ENCODE measurements at places on chromosomes 7 and 10.

DNA sequence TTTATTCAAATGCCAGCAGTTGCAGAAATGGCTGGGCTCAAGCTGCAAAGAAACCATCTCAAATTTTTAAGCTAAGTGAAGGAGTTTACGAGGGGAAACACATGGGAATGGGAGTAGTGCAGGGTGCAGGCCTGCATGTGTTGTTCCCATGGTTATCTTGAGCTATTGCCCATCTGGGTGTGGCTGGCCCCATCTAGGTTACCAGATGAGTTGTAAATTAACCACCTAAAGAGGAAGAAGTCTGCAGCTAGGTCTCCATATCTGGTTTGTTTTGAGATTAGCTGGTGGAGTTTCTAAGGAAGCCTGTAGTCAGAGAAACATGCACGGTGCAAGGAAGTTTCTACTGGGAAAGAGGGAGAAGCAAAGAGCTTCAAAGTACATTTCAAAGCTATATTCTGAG, 23.3 kb upstream of the STEAP2 start:
- no peaks in the 10 kb centered on the region for H3K4me1 ChIP-seq
- DNase-seq, result no peak
- no peaks in the 10 kb centered on the region for H3K27me3 ChIP-seq
- H3K4me3 ChIP-seq, result no peak overlapping the region
- H3K27ac ChIP-seq, result no peak overlapping the region

DNA sequence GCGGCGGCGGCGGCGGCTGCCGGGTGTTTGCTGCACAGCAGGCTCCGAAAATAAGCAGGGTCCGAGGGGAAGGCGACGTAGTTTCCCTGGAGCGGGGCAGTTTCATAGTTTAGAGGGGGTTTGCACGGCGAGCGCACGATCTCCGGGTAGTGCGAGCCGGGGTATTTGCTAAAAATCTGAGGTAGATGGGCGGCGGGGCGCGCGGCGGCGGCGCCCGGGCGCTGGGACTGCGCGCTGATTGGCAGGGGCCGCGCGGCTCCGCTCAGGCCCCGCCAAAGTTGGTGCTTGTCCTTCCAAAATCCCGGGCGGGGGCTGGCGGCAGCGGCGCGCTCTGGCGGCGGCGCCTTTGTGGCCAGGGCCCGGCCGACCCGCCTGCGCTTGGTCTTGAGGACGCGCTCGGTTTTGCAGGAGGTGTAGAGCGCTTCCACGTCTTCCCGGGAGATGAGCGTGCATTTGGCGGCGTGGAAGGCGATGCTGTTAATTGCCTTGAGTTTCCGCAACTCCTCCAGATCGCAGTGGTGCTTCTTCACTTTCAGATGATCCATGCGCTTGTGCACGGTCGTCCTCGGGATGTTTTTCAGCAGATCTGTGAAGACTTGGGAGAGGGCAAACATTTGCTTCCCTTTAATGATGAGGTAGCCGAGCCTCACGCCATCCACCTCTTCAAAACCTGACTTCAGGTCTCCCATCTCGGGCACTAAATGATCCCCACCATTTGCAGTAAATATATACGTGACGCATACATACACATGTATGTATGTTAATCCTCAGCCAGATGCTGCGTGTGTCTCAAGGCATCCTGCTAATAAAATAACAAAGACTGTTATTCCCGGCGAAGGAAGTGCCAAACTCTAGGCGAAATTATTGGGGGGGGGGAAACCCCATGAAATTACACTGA, 8.1 kb downstream of the SKIDA1 start:
- peak overlapping the region; percentile 85 for H3K4me3 ChIP-seq
- H3K27ac ChIP-seq, result peak overlapping the region; percentile 75
- peak; percentile 64 for DNase-seq
- peaks cover 18% of the 10 kb centered on the region for H3K4me1 ChIP-seq
- H3K36me3 ChIP-seq, result peaks cover 6% of the 10 kb centered on the region

DNA sequence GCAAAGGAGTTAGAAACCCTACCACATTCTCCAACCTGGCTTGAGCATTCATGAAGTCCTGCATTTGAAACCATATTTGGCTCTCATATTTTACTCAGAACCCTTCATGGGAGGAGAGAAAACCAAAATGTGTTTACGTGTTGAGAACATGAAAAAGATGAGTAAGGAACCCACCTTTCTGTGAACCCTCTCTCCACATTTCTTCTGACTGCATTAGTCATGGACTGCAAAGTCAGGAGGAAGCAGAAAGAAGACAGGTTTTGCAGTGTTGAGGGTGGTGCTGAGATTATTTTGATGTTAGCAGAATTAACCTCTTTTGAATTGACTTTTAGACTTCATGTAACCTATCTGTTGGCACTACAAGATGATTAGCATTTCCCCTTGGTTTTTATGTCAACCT, 4.9 kb downstream of the IFIT1B start:
- H3K4me3 ChIP-seq, result no peak overlapping the region
- no peaks in the 10 kb centered on the region for H3K27me3 ChIP-seq
- no peak for DNase-seq
- H3K27ac ChIP-seq, result no peak overlapping the region
- H3K4me1 ChIP-seq, result no peaks in the 10 kb centered on the region

- H3K36me3 ChIP-seq, result no peaks in the 10 kb centered on the region
- no peak overlapping the region for H3K4me3 ChIP-seq
- no peaks in the 10 kb centered on the region for H3K4me1 ChIP-seq
- H3K27ac ChIP-seq, result no peak overlapping the region
- H3K27me3 ChIP-seq, result no peaks in the 10 kb centered on the region
Measured at GRCh38 chr7:41656366-41656765, 46.5 kb downstream of the INHBA start.

GRCh38 chr7:81503336-81503735, 266.5 kb downstream of the HGF start:
- peaks cover 3% of the 10 kb centered on the region for H3K27me3 ChIP-seq
- H3K4me1 ChIP-seq, result peaks cover 9% of the 10 kb centered on the region
- no peak overlapping the region for H3K27ac ChIP-seq
- no peak for DNase-seq
- no peak overlapping the region for H3K4me3 ChIP-seq

Data from MCF 10A (cell line).